Activated naive CD4-positive, alpha-beta T cell treated with anti-CD3 and anti-CD28 coated beads for 36 hours (primary cell): ENCODE measurements at places on chromosomes 16 and 17.

DNA sequence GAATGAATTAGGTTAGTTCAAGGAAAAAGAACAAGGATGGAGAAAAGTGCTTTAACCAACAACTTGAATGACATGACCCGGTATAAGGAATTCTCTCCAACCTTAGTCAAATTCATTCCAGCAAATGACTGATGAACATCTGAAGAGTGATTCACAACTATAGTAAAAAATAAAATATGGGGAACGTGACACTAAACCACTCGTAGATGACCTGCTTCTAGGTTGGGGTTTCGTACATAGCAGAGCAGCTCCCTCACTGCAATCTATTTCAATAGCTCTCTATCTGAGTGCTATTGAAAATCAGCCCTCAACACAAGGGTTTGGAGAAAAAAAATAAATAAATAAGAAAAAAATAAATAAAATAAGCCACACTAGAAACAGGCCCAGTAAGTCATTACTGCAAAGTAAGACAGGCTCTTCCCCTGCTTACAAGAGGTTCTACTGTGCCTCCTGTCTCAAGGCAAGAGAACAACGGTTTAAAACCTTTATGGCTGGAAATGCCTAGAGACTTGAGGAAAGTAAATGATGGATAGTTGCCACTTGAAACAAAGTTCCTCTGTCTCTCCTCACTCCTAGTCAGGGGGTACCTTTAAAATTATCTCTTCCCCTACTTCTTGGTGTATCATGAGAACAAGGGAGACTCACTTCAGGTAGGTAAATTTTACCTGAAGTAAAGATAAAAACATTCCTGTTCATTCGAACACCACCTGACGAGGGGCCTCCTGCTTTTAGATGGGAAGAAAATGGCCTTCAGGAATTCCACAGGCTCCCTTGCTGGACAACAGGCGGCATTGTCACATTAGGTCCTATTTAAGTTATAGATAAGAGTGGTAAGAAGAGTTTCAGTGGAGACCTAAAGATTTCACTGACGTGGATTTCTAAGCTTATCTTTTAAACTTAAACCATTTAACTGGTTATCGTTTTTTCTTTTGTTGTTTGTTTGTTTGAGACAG lies 20.5 kb downstream of the COG7 start:
- no peak for DNase-seq

GRCh38 chr16:70685938-70686375 lies at the start of gene MTSS2:
TSS of gene MTSS2 (minus strand) at chr16:70686053. CDS start at chr16:70685791, 262 bp downstream.
- DNase-seq: peak; percentile 31

DNA sequence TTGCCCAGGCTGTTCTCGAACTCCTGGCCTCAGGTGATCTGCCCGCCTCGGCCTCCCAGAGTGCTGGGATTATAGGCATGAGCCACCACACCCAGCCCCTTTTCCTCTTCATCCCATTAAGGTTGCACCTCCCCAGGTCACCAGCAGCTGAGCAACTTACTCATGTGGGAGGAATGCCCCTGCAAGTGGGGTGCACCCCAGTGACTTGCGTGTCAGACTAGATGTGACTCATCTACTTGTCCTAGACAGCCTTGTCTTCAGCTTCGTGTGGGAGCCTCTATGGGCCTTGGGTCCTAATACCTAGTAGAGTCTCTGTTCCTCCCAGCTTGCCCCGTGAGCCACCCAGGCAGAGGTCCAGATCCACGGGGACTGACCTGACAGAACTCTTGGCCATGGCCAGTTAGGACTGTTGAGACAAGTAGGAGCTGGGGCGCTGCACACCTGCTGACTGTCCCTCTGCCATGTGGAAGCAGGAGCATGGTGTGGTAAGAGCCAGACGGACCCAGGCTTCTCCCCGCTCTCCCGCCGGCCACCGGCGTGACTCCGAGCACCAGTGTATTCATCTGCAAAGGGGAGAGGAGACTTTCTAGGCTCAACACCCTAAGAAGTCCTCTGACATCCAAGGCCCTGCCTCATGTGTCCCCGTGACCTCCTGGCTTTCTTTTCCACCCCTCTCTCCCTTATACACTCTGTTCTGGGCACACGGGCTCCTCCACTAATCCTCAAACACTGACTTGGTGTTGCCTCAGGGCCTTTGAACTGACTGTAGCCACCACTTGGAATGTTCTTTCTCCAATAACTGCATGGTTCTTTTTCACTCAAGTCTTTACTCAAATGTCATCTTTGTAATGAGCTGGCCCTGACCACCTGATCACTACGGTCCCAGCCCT lies 11.6 kb upstream of the CBX4 start:
- DNase-seq: peak; percentile 68

GRCh38 chr16:77499373-77500285 lies 64.8 kb upstream of the ADAMTS18 start:
- DNase-seq: no peak

DNA sequence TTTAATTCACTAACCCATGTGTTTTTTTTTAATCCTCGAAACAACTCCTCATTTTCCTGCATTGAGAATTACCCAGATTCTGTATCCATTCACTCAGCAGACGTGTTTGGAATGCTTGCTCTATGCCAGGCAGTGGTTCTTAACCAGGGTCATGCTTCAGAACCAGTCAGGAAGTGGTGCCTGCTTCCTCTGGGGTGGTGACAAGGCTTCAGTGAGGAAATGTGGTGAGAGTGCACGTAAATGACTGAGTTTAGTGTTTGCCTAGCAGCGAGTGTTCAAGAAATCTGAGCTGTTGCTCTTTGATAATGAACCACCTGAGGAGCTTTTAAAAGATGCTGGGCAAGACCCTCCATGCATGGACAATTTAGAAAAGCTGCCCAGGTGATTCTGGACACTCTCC lies 9.9 kb downstream of the ZFP90 start:
- DNase-seq: peak; percentile 51

DNA sequence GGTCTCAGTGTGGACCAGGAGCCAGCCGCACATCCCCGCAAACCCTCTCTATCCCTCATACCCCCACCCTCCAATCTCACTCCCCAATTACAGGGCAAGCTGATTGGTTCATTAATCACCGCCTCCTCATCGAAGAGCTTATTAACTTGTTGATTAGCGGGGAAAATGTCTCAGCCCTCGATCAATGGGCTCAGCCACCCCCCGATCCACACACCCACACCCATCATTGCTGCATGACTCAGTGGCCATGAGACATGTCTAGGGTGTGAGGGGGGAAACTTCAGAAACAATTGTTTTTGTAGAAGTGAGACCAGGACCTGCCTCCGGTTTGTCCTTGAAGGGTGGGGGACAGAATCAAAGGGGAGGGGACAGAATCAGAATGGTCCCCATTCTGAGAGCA lies 2.5 kb upstream of the PYY start:
- no peak for DNase-seq

DNA sequence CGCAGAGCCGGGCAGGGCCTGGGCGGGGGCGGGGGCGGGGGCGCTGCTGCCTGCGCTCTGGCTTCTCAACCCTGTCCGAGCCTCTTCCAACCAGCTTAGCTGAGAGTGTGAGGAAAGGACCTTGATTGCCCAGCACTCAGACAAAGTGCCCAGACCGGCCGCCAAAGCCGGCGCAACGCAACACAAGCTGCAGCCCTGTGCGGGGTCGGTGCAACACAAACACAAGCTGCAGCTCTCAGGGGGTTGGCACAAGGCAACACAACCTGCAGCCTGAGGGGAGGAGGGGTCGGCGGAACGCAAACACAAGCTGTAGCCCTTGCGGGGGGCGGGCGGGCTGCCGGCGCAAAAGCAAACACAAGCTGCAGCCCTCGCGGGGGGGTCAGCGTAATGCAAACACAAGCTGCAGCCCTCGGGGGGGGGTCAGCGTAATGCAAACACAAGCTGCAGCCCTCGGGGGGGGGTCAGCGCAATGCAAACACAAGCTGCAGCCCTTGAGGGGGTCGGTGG lies 60.0 kb downstream of the KLHDC4 start:
- no peak for DNase-seq

DNA sequence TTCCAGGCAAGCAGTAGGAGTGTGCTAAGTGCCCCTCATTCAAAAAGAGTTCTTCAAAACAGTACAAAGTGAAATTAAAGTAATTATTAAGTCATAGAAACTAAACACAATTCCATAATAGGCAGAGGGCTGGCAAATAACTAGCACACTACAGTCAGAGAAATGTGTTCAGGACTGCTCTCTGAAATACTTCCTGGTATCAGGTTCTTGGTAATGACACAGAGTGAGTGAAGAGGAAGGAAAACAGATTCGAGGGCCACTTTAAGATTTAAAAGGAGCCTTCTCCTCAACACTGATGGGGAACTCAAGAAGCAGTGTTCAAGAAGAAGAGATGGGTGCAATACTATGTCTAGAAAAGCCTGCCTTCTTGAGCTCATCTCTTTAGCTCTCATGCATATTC lies 139.2 kb downstream of the TOX3 start:
- no peak for DNase-seq

GRCh38 chr17:7173687-7174602 lies 5.2 kb downstream of the ASGR1 start:
- peak; percentile 77 for DNase-seq

- DNase-seq: no peak
These were observed 4.5 kb downstream of the HOXB9 start for GRCh38 chr17:48621410-48622392.

DNA sequence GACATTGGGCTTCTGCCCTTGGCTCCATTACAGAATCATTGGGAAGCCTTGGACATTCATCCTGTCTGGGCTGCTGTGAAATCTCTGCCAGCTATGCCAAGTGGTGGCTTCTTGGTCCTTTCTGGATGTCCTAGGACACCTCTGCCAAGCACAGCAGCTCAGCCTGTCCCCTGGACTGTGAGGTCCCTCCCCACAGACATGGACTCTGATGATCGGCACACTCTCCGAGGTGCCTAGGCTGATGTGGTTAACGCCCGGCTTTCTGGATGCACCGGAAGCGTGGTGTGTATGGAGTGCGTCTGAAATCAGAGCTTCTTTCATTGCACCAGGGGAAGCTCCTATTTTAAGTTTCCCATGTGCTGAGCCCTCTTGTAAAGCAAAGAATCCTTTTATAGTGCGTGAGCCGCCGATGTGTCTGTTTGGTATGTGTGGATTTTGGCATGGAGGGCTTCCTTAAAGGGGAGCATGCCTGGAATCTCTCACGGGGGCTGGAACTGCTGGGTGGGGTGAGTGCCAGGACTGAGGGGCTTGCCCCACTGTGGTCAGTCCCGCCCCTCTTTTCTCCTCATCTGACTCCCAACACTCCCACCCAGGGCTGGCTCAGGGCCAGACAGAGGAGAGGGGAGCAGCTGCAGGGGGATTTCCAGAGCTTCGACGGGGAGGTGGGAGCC lies 7.0 kb upstream of the ARHGAP23 start:
- no peak for DNase-seq

DNA sequence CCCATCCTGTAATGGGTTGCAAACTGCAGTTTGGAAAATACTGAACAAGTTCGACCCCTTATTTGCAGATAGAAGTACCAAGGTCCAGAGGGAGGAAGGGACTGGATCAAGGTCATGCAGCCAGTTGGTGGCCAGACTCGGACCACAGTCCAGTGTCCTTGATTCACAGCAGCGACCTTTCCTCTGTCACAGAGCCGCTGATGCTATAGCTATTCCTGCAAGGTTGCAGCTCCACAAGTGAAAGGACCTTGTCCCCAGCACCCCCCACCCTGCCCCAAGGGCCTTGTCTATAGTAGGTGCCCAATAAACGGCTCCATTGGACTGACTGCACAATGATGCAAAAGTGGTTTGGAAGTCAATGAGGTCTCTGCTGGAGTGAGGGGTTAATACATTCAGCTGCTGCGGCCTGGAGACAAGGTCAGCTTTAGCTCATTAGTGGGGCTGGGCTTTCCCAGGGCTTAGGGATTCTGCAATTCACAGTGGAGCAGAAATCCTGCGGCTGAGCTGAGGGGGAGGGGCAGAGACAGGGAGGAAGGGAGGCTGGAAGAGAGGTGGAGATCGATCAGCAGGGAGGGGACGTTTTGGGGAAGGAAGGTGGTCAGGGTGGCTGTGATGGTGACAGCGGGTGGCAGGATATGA lies 13.4 kb upstream of the CRHR1 start:
- DNase-seq: no peak

GRCh38 chr17:8914554-8914953 lies 47.1 kb upstream of the PIK3R6 start:
- no peak for DNase-seq

DNA sequence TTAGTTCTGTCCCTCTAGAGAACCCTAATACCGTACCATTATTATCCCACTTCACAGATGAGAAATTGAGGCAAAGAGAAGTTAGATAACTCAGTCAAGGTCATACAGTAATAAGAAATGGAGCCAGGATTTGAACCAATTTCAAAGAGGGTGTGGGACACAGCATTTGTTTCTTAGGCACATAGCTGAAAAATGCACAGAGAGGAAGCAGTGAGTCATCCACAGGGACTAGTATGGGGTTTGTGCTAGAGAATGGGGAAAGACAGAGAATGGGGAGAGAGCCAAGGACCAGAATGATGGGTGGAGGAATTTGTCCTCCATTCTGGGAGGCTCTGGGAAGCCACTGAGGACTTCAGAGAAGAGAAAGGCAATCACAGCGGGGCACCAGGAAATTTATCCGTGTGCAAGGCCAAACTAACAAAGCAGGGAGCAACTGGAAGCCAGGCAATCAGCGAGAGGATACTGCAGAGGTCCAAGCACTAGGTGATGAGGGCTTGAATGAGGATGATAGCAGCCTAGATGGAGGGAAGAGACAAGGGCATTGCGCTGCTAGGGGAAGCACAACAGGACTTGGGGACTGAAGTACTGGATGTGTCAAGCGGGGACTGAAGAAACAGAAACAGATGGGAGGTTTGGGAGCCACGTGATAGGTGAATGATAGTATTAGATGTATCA lies 78.1 kb upstream of the ZFHX3 start:
- no peak for DNase-seq

DNA sequence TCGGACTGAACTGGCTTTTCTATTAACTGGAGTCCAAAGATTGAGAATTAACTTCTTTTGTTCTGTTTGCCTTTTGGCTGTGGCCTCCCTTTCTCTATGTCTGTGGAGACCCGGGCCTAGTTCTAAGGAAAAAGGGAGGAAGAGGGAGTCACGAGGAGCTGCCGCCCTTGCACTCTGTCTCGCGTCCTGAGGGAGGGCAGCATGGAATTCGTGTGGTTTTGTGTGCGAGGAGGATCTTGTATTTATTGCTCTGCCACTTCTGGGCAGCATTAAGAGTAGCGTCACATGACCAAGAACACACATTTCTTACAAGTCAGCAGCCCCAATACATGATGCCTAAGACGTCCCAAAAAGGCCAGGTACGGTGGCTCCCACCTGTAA lies 23.6 kb downstream of the METTL22 start:
- no peak for DNase-seq

- no peak for DNase-seq
These were observed 4.5 kb downstream of the SAMD14 start for GRCh38 chr17:50125420-50125997.

GRCh38 chr17:33803199-33803685 lies 451.8 kb upstream of the CCL2 start:
- DNase-seq: no peak

GRCh38 chr16:89845417-89845816 lies 17.1 kb downstream of the SPIRE2 start:
- DNase-seq: peak; percentile 57

DNA sequence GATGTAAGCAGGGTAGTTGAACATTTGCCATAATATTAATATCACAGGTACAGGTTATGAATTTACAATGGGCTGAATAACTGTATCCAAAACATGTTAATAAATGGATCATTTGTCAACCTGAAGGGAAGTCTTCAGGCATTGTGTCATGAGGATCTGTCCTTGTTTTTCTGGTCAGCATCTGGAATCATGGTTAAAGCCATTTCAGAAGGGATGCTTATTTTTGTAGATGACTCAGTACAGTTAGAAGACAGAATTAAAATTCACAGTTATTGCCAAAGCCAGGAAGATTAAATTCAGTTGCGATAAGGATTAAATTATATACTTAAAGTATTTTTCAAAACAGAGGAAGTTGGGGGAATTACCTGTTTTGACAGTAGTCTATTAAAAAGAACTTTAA lies 8.0 kb downstream of the PSMD11 start:
- no peak for DNase-seq

- DNase-seq: no peak
These were observed 8.6 kb upstream of the ENPP7 start for GRCh38 chr17:79721993-79722671.
